ENCODE measurements at places on chromosomes 7 and 10.
A peak's percentile ranks its signal among the peaks of the same experiment; 100 is the strongest.

DNA sequence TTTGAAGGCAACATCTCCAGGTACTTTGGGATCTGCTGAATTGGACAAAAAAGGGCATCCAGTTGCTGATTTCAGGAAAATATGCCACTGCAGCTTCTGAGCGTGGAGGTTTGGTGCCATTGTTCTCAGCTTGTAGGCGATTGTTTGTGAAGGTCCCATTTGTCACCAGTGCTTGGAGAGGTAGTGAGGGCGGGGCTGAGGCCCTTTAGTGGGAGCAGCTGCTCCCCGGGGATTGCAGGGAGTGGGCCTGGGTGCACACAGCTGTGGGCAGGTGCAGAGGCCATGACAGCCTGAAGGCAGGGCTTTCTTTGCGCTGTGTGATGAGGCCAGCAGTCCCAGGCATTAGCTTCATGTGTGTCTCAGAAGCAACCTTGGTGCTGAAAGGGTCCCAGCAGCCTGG, 3.9 kb downstream of the FAM20C start:
- no peak for DNase-seq

- DNase-seq, result no peak
These were observed 600 bp upstream of the DBNL start for GRCh38 chr7:44043902-44044301.

DNA sequence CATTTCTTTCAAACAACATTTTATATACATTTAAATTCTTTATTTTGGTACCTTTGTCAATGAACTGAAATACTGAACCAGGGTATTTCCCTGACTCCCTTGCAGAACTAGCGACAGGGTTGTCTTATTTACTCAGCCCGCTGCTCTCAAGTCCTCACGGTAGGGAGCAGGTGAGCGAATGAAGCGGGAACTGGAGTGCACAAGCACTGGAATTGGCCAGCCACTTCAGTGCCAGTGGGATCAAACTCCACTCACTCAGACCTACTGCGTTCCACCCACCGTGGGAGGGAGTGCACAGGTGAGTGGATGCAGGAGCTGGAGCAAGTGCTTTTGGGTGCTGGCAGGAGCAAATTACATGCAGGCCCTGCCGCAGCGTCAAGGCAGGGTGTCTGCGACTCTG, 28.1 kb upstream of the NEUROD6 start:
- no peak for DNase-seq

- DNase-seq, result no peak
These were observed 32.4 kb downstream of the SPDYE6 start for GRCh38 chr7:102323914-102324195.

GRCh38 chr10:128741680-128742079, 615.5 kb upstream of the MKI67 start:
- DNase-seq, result no peak

DNA sequence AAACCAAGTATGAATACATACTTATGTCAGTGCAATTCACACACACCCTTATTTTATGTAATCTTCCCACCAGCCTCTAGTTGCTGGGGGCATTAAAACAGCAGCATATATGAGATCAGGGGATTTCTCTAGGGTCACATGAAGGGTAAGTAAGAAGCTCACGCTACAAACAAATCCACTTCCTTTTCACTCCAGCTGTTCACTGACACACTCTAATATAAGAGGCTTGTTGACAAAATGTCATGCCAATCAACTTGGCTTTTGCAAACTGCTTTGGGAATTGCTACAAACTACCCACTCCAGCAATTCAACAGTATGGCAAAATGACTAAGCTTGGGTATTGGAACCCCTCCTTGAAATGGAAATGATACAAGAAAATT, 10.3 kb downstream of the FAM3C start:
- DNase-seq, result no peak

GRCh38 chr10:61073391-61073790, 129.4 kb upstream of the RHOBTB1 start:
- no peak for DNase-seq

- DNase-seq, result no peak
These were observed 84.9 kb downstream of the C10orf105 start for GRCh38 chr10:71634531-71635164.

DNA sequence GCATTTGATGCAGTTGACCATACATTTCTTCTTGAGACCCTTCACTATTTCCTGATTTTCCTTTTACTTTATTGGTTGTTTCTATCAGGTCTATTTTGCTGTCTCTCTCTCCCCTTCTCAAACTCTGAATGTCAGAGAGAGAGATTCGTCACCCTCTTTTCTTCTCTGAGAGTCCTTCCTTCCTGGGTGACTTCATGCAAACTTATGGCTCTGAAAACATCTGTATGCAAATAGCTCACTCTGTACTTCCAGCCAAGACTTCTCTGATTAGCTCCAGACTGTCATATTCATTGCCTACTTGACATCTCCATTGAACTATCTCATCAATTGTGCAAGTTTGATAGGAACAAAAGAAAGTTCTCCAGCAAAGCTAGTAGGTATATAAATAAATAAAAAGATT, 191.7 kb upstream of the KLF6 start:
- DNase-seq, result no peak

GRCh38 chr7:138545123-138545522, 85.1 kb downstream of the TRIM24 start:
- no peak for DNase-seq

DNA sequence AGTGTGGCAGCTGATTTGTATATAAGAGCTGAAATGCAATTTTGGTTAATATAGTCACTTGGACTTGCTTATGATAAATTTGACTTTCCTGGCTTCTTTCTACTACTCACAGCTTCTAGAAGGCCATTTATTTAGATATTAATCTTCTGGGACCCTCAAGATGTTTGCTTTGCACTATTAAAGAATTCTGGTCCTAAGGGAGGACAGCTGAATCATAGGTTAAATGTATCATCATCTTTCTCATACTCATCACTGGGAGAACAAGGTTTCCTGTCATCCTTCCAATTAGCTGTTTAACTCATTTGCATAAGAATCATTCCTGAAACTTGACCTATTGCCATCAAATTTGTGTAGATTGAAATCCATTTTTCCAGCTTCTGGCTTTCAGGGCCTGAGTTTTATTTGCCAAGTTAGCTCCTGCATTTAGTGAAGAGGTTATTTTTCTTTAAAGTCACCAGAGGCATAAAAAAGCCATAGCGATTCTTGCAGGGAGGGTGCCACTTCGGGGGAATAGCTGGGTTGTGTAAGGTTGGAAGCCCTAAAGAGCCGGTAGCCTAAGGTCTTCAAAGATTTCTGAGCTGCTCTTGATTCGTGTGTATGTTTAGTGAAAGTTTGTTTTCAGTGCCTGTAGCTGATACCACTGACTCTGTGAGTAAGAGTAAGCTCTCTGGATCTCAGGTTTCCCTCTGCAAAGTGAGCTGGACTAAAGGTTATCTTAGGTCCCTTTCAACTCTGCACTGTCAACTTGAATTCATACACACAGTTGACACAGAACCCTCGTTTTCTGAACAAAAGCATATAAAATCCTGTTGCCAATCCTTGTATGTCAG, 4.3 kb downstream of the MAP3K8 start:
- DNase-seq, result no peak

DNA sequence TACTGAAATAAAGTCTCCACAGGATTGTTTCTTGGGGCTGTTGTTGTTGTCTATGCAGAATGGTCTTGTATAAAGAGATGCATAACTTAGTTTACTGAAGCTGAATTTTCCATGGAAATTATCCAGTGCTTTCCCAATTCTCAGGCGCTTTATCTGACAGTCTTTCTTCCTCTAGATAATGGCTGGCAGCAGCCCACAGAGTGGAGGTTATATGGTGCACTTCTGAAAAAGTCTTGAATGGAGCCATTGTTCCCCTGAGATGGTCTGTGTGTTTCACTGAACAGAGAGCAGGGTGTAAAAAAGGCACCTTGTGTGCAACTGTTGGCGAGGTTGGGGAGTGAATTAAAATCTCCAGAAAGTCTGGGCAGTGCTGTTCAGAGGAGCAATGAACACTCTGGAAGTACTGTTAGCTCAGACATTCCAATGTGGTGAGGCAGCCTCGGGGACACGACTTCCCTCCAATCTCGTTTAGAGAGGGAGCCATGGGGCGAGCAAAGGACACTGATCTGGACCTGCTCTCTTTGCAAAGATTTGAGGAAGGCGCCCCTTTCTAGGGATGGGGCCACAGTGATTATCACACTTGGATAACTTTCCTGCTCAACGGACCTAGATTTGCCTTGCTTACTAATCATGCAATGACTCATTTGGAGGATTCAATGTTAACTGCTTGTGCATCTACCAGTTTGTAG, 2.0 kb upstream of the PLCE1 start:
- DNase-seq, result peak; percentile 39

DNA sequence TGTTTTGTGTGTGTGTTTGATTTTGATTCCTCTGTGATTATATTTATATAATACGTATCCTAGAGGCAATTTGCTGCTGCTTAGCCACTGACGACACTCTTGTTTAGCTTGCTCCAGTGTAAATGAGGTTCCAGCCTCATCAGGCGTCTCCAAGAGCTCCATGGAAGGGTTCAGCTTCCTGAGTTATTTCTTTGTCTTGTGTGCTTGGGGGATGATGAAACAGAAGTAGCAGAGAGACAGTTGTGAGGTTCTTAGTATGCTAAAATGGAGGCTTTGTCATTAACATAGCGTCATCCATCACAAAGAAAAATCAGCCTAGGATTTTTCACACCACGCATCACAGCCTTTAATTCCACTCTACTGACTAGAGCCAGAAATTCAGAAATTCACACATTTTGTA, 85.1 kb downstream of the KLF6 start:
- no peak for DNase-seq

- DNase-seq, result no peak
These were observed 15.0 kb downstream of the TAS2R60 start for GRCh38 chr7:143458263-143458662.

DNA sequence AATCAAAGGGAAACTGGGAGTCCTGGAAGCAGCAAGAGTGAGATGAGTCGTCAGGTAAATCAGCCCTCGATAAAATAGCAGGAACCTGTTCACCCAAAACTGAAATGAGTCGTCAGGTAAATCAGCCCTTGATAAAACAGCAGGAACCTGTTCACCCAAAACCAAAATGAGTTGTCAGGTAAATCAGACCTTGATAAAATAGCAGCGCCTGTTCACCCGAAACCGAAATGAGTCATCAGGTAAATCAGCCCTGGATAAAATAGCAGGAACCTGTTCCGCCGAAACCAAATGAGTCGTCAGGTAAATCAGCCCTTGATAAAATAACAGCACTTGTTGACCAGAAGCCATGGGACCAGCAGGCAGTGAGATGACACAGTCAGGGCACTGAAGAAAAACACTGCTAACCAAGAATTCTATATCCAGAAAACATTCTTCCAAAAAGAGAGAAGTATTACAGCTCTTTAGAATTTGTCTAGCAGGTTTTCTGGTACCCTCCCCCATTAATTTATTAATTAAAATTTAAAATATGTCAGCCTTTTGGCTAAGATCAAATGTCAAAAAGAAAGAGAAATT, 3.4 kb upstream of the CYP2E1 start:
- no peak for DNase-seq

- no peak for DNase-seq
These were observed 88.0 kb downstream of the MDFIC start for GRCh38 chr7:115009736-115010440.

GRCh38 chr10:74262856-74263255, 111.8 kb downstream of the ADK start:
- DNase-seq, result no peak

- DNase-seq, result no peak
These were observed 118.3 kb downstream of the ARID5B start for GRCh38 chr10:62019685-62020359.

DNA sequence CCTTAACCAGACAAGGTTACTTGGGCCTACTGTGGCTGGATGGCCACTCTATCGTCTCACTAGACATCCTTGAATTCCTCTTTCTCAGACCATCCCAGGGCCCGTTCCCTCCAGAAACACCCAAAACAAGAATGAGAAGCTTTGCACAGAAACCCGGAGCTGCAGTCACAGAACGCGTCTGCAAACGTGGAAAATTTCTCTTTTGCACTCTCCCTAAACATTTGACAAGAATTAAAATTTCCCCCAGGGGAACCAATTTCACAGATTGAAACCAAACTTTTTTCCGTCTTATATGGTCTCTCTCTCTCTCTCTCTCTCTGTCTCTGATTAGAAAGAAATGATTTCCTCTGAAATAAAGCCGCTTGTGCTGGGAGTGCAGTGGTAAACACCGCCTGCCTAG, 120.7 kb downstream of the MKX start:
- DNase-seq, result no peak

DNA sequence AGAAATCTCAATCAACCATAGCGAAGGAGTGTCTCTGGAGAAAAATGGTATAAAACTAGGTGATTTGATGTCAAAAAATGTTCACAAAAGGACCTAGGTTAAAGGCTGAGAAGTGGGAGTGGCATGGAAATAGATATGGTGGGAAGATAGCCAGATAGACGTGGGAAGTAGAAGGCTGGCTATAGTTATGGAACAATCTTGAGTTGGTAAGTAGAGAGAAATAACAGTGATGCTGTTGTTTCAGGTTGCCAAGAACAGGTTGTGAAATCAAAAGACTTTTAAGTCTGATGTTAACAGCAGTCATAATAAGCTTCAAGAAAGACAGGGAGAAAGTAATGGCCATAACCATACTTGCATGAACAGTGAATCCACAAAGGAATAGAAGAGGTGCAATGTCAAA, 106.1 kb upstream of the RSU1 start:
- DNase-seq, result no peak

DNA sequence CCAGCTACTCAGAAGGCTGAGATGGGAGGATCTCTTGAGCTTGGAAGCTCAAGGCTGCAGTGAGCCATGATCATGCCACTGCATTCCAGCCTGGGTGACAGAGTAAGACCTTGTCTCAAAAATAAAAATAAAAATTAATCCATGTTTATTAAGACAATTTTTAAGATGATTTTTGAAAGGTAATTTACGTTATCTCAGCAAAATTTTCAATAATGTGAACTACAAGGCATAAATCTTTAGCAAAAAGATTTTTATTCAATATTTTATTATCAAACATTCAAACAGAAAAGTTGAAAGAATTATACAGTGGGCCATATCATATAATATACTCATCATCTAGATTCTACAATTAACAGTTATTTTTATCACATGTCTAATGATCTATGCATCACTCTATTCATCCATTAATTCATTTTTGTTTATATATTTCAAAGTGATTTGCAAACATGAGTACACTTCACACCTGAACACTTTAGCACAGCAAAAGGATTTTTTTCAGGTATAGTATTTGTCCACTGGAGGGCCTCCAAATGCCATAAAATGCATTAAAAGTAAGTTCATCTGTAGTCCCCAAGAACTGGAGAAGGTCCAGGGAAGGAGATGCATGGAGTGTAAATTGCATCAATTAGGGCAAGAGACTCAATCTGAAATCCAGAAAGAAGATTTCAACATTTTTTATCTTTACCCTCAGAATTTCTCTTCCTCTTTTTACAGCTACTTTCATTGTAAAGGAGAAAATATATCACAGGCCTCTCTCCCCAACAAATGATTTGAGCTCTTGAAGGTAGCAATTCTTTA, 38.6 kb upstream of the RSBN1L start:
- DNase-seq, result no peak

- DNase-seq, result no peak
These were observed 26.4 kb upstream of the HTR5A start for GRCh38 chr7:155043756-155044155.
